Stimulated activated CD4-positive, alpha-beta T cell treated with anti-CD3 and anti-CD28 coated beads, Interleukin-4, amount 100 ng/mL, for 24 hours (primary cell): ENCODE measurements at places on chromosomes 13 and 19.

DNA sequence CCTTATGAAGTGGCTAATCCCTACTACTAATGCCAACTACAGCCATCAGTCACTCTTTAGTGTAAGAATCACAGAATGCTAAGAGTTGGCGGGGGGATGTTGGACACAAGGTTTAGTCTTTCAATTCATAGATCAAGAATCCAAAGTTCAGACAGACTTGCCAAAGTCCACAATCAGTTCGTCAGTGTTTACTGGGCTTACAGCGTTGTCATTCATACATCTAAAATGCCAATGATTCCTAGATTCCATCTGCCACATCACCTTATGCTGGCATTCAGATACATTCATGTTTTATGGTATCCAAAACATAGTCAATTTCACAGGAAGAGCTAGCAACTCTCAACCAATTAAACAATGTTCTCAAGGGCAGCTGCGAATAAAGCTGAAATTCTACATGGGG, 18.1 kb downstream of the RCBTB2 start:
- DNase-seq = no peak

GRCh38 chr13:113882267-113882630, 18.4 kb upstream of the GAS6 start:
- no peak for DNase-seq

GRCh38 chr19:13281567-13282291, 131.5 kb downstream of the IER2 start:
- no peak for DNase-seq

- DNase-seq = no peak
Observed at GRCh38 chr13:111363121-111363520, 42.7 kb downstream of the TEX29 start.

DNA sequence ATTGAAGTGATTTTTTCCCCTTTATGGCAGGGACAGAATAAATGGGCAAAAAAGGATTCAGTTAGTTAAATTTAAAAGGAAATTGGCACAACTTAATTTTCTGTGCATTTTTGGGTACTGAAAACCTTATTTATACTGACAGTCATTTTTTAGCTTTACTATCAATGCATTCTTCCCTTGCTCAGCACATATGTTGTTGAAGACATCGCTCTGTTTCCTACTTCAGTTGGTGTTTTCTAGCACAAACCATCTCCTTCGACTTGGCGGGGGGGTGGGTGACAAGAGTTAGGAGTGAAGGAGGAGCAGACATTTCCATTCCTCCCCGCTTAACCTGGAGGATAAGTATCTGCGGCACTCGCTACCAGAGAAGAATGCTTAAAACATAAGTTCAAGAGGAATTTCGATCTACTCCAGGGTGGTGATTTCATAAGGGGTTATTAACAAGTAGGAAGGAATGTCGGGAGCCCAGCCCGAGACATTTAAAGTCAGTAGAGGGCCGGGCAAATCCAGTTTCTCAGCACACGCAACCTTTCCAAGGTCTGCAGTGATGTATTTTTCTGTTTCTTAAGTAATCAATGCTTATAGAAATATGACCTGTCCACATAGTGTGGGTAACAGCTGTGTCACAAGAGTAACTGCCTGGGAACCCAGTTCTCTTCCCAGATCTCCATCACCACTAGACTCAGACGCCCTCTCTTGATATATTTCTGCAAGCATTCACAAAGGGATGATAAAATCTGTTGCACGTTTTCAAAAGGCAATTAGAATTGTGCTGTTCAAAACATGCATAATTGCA, 525.8 kb downstream of the MYO16 start:
- DNase-seq = no peak

DNA sequence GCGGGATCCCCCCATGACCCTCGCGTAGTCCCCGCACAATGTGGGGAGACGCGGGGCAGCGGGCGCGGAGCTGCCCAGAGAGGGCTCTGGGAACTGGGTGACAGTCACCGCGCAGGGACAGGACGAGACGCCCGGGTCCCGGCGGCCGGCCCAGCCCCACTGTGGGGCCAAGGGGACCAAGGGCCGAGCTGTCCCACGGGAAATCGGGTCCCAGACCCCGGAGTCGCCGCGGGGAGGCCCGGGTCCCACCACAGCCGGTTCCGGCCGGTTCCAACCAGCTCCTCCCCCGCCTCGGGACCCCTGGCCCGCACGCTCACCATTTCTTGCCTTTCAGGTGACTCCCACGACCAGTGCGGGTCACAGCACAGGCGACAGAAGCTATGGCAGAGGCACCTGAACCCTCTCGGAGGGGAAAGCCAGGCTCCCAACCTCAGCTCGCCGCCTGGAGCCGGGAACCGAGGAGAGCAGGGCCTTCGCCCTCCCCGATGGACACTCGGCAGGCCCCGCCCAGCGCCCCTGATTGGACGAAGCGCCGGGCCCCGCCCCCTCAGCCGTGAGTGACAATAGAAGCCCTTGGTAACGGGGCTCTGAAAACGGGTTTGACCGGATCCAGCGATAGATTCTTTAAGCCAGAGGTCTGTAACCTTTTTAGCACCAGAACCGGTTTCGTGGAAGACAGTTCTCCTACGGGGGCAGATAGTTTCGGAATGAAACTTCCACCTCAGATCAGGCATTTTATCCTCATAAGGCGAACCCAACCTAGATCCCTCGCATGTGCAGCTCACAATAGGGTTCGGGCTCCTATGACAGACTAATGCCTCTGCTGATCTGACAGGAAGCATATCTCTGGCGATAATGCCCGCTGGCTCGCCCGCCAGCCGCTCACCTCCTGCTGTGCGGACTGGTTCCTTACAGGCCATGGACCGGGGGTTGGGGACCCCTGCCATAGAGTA, at the start of gene ZNF433:
ZNF433 (minus strand) TSS at position 460 of the 953 bp plus-strand sequence; CDS start at position 320, 140 bp downstream.
- DNase-seq = peak; percentile 79

GRCh38 chr13:51557875-51558612, 26.2 kb upstream of the WDFY2 start:
- no peak for DNase-seq

GRCh38 chr13:109172136-109172535, 542.7 kb downstream of the MYO16 start:
- no peak for DNase-seq

DNA sequence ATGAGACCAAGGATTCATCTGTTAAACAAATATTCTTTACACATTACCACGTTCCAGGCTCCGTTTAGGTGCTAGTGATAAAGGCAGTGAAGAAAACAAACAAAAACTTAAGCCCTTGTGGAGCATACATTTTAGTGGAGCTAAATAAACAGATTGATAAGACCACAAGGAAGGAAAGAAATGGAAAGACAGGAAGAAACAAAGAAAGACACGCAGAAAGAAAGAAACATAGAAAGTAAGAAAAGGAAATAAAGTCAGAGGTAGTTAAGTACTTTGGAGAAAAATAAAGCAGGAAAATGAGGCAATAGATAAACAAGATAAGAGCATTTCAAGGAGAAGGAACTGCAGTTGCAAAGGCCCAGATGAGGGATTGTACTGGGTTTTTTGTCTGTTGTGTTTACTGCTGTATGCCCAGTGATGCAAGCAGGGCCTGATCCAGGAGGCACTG, 998 bp downstream of the NFKBIB start:
- no peak for DNase-seq

- no peak for DNase-seq
Observed at GRCh38 chr19:16920816-16921529, 32.2 kb downstream of the F2RL3 start.

DNA sequence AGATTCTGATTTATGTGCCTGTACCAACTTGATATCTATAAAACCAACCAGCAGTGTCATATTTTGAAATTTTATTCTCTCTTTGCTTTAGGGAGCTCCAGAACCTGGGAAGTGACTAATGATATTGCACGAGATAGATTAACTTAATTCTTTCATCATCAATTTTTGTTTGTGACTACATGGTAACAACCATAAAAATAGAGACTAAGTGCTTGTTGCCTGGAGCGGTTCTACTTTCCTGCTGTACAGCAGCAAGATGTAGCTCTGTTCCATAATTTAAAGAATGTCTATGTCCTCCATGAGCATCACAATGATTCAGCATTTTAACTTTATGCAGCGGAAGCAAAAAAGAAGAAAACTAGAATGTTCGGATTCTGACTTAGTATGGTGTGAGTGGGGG, 275.6 kb downstream of the KLF5 start:
- no peak for DNase-seq

DNA sequence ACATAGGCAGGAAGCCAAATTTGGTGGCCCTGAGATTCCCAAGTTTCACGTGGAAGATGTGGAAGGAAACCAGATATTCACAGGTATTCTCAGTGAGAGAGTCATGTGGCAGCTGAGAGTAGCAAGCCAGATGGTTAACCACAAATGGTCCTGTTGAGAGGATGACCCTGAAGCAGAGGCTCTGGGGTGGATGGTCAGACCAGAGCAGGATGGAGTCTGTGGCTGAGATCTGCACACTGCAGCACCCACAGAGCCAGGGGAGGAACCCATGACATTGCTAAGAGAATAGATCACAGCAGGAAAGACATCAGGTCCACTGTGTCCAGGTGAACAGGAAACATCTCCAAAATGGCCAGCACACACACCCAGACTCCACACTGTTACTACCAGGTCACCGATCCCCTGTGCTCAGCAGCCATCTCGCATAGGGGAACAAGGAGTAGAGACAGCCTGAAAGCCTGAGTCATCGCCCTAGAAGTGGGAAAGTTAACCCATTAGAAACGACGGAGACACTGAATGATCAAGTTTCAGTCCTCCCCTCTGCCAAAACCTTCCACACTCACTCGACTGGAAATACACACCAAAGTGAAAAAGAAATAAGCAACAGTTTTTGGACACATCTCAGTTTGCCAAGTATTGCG, 160.0 kb downstream of the RBM26 start:
- no peak for DNase-seq

- no peak for DNase-seq
Observed at GRCh38 chr19:38951187-38951586, 20.4 kb downstream of the MRPS12 start.

- DNase-seq = no peak
Observed at GRCh38 chr19:3480383-3481091, at the start of gene SMIM24. SMIM24 (minus strand) TSS chr19:3480525; CDS start chr19:3480463, 62 bp downstream.

- no peak for DNase-seq
Observed at GRCh38 chr19:23764781-23765180, 6.1 kb upstream of the ZNF681 start.

- no peak for DNase-seq
Observed at GRCh38 chr13:103528437-103528836, 462.2 kb upstream of the SLC10A2 start.

- DNase-seq = no peak
Observed at GRCh38 chr19:39923862-39924261, 10.6 kb downstream of the FCGBP start.
